ENCODE measurements at places on chromosomes 7 and 10.

GRCh38 chr10:121900443-121901174 lies 27.2 kb downstream of the ATE1 start:
- no peak for DNase-seq

- no peak for DNase-seq
These were observed 173.3 kb downstream of the RAPGEF5 start for GRCh38 chr7:22183522-22184280.

DNA sequence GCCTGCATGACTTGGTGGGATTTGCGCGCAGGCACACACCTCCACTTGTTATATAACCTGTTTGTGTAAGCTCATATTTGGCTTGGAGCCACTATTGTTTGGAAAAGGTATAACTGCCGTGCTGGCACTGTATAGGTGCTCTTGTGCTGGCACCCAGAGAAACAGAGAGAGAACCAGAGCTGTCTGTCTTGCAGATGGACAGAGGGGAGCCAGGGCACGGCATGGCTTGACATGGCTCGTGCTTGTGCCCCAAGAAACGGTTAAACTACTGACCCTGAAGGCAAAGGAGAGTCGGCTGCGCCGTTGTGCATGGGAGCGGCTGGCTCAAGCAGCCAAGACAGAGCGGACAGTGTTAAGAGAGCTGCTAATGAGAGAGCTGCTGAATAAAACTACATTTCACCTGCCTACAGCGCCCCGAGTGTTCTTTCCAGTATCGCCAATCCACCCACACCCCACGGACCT lies 23.2 kb downstream of the RAPGEF5 start:
- DNase-seq = no peak

- DNase-seq = no peak
These were observed 433.0 kb downstream of the PAXIP1 start for GRCh38 chr7:154569916-154570315.

DNA sequence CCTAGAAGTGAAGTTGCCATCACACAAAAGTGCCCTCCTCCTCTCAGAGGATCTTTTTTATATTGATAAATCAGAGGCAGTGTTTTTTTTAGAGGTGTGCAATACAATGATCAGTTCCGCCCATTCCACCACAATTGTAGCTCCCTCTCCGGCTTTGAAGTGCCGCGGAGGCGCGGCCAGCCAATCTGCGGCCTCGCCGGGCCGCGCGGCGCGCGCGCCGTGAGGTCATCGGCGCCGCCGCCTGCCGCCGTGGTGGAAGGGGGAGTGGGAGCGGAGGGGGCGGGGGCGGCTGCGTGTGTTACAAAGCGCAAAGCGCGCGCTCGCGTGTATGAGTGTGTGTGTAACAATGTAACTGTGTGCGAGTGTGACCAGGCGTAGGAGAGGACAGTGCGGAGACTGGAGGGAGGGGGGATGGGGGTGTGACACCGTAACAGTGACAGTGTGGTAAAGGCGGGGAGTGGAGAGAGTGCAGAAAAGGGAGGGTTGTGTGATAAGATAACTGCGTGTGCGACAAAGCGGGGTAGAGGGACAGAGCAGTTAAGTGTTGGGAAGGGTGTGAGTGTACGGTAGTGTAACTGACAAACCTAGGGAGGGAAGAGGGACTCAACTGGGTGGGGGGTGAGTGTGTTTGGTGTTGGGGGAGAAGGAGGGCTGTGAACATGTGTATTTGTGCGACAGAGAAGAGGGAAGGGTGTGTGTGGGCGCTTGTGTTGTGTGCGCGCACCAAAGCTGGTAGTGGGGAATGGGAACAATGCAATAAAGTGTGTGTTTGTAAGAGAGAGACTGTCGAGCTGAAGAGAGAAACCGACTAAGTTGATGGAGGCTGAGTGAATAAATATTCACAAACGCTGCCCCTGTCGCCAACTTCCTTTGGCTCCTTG lies at the start of gene SP8:
Gene SP8, minus strand, starts transcription at position 108 of the 881 bp plus-strand sequence. Its CDS starts 88 bp downstream, at position 20.
- DNase-seq = no peak

DNA sequence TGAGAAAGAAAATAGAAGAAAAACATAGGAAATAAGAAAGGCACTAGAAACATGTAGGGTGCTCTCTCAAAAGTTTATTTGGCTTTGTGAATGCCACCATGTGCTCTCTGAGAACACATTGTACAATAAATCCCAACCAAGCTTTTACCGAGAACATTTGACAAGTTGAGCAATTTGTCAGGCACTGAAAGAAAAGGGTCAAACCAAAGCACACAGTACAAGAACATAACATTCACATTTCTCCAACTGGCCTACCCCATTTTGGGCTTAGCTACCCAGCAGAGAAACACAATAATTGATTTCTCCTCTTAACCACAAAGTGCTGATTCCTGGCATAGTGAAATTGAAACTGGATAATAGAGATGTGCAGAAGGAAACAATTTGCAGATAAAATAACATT lies 69.2 kb upstream of the SLC39A12 start:
- no peak for DNase-seq

DNA sequence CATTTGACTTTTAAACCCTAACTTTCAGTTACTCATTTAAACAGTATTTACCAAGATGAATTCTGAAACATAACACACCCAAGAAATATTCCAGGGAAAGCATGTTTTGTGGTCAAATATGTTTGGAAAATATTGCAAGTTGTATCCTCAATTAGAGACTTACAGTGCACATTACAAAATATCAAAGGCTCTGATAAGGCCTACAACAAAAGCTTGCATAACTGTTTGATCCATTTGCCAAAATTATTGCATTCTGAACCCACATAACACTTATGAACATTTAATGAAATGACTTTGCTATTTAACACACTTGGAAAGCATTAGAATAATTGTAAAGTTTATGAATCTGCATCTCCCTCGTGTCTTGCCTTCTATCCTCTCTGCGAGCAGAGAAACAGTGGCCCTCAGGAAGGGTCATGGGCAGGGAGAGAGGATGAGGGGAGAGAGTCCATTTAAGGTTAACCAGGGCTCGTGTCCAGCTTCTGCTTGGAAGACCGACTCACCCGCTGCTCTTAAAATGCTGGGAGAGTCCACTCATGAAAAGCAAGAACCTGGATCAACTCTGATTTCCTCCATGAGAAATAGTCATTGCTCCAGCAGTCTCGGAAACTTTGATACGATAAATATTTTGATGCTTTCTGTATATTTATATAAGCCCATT lies 408.2 kb upstream of the ZMIZ1 start:
- no peak for DNase-seq

- no peak for DNase-seq
These were observed 40.4 kb upstream of the IL6 start for GRCh38 chr7:22686620-22687019.

DNA sequence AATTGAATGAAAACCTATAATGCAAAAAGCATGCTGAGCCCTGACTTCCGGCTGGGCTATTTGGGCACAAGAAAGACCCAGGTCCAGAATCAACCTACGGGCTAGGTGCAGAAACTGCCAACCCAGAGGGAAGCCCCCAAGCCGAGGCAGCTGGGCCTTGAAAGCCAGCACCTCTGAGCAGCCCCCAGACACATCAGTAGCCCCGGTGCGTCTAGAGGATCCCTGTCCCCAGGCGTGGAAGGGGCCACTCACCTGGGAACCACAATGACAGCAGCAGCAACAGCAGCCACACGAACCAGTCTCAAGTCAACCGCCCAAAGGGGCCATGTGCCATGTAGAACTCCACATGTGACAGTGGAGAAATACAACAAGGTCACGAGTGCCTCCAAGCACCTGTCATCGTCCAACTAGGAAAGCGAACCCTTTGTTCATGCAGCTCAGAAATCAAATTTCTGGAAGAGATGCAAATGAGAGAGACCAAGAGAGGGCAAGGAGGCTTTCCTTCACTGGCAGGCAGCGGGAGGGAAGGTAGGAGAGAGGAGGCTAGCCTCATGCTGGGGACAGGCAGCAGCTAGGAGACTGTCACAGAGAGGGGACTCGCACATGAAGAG lies 57.5 kb upstream of the CHST15 start:
- no peak for DNase-seq

DNA sequence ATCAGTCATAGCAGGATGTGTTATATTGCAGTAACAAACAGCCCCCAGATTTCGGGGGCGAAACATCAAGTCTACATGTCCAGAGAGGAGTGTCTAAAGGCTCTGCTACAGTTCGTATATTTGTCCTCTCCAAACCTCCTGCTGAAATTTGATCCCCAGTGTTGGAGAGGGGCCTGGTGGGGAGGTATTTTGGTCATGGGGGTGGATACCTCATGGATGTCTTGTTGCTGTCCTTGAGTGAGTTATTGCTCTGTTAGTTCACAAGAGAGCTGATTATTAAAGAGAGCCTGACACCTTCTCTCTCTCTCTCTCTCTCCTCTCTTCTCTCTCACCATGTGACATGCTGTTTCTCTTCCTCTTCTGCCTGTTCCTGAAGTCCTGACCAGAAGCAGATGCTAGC lies 343.7 kb downstream of the TCERG1L start:
- DNase-seq = no peak

DNA sequence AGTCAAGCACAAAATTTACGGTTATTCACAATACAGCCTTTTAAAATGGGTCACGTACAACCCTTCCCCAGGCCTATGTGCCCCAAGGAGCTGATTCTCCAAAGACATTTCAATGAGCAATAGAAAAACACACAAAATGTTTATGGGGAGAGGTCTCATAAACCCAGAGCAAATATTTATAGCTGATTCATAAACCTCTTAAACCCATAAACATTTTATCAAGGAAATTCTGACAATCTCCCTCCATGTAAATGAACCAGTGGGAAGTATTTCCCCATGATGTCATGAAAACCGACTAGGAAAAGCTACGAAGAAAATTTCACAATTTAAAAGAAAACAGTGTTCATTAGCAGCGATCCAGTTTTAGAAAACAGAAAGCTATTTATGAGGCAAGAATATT lies 36.0 kb downstream of the SFMBT2 start:
- DNase-seq = no peak

DNA sequence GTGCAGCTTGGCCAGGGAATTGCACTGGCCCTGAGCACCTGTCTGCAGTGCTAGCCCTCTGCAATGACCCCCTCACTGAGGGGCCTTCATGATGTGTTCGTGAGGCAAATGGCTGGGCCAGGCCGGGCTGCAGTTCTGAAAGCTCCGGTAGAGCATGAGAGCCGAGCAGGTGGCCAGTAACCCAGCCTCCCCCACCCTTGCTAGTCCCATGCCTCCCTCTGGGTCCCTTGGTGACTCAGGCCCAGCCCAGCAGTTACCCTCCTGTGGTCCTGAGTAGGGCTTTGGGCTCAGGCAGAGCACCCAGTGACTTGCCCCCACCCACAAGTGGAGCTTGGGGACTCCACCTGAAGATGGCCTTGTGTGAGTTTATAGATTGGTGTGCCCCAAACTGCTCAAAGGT lies 16.1 kb upstream of the CSGALNACT2 start:
- no peak for DNase-seq

DNA sequence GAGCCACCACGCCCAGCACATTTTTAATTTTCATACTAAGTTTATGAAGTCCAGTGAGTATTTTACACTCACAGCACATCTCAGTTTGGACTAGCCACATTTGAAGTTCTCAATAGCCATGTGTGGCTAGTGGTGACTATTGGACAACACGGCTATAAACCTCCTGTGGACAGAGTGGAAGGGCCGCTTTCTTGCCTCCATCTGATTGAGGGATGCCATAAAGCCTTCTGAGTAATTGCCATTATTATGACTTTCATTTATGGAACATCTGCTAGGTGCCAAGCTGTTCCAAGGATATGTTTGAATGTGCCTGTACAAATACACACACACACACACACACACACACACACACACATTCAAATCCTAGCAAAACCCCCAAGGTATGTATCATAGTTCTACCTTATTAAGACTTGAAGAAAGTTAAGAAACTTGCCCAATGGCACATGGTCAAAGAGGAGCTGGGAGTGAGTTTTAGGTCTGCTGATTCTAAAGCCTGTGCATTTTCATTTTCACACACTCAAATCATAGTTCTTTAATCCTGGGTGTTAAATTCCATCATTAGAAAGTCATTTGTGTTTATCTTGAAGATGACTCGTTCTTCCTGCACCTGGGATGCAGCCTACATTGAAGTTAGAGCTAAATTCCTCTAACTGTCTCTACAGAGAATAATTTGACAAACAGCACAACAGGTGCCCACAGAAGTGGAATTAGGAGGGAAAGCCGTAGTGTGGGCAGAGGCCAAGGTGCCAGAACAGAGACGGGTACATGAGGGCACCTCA lies 143.3 kb downstream of the PKD1L1 start:
- DNase-seq = no peak

DNA sequence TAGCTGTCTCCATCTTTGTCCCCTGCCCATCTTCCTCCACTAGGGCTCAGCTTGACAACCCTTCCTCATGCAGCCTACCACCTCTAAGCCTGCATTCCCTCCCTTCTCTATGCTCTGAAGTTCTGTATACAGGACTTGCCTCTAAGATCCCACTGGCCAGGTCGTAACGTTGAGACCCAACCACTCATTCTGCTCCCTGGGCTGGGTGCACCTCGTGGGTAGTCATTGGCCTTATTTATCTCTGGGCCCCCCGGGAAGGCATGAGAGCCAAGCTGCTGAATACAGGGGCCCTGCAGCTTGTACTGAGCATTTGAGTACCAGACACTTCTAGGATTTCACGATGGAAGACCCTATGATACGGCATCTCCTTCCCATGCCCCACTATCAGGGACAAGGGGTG lies 31.2 kb downstream of the MYL10 start:
- DNase-seq = no peak

- DNase-seq = no peak
These were observed 56.8 kb downstream of the SEMA3A start for GRCh38 chr7:84137812-84138211.

DNA sequence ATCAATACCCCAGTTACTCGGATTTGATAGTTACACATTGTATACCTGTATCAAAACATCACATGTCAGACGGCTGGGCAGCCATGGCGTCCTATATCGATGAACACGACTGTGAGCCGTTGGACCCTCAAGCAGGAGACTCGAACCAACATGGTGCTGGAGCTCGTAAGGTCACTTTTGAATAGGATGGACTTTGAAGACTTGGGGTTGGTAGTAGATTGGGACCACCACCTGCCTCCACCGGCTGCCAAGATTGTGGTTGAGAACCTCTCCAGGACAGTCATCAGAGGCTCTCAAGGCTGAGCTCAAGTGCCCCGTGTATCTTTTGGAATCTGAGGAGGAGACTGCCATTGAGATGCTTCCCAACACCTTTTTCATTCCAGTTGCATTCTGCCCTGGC lies 1.9 kb upstream of the RINT1 start:
- DNase-seq = no peak

GRCh38 chr7:407721-408539 lies 111.7 kb downstream of the PDGFA start:
- DNase-seq = no peak

- DNase-seq = no peak
These were observed 336.0 kb downstream of the SUGCT start for GRCh38 chr7:40470817-40471216.

DNA sequence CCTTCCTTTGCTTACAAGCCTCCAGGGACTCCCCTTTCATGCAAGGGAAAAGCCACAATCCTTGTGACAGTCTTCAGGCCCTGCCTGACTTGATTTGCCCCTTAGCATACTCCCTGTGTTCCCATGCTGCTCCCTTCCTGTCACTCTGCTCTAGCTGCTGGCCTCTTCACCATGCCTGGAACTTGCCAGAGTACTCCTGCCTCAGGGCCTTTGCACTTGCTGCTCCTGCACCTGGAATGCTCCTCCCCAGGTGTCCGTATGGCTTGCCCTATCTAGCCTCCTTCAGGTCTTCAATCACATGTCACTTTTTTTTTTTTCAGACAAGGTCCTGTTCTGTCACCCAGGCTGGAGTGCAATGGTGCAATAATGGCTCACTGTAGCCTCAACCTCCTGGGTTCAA lies 22.8 kb upstream of the GOLGA7B start:
- DNase-seq = no peak

Data from stimulated activated CD4-positive, alpha-beta T cell treated with anti-CD3 and anti-CD28 coated beads, Interleukin-12 subunit alpha, Interleukin-12 subunit beta, amount 100 ng/mL, for 48 hours (primary cell).